ENCODE measurements at places on chromosomes 12 and 14.

DNA sequence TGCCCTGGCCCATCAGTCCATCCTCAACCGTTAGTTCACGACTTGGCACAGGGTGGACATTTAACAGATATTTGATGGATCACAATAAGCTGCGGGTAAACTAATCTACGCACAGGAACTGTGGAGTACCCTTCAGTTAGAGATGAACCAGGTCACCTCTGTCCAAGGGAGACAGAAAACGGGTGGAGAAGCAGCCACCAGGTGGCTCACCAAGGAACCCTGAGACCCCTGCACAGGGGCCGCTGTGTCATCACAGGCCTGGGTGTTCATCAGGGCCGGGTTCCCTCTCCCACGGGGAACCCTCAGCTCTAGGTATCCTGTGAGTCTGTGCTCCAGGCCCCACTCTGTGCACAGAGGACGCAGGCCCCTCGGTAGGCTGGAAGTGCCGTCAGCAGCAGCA lies 122.2 kb downstream of the PIWIL1 start:
- DNase-seq, result no peak

GRCh38 chr12:5470221-5470620 lies 38.3 kb downstream of the NTF3 start:
- no peak for DNase-seq

- peak; percentile 38 for DNase-seq
Observed at GRCh38 chr12:57737467-57738460, 778 bp downstream of the AGAP2 start.

DNA sequence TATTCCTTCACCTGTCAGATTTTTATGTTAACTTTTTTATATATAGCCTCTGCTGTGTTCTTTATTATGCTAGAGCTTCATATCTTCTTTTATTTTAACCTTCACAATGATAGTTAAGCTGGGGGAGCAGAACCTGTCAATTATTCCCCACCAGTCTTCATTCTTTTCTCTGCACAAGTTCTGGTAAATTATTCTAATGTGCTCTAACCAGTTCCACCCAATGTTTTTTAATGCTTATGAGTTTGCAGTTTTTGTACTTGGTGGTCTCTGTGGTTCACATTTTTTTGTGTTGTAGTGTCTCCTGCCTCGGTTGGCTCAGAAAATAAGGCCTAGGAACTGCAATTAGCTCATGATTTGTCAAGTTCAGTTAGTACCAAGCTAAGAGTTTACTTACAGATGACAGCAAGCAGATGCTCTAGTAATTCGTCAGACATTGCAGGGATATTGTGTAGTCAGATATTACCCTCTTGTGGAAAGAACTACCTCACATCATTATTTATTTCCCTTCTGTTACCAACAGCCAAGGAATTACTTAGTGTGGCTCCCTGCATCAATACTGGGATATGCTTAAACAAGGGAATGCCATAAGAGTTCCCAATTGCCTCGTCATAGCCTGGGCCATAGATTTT lies 14.5 kb downstream of the DYRK2 start:
- no peak for DNase-seq

DNA sequence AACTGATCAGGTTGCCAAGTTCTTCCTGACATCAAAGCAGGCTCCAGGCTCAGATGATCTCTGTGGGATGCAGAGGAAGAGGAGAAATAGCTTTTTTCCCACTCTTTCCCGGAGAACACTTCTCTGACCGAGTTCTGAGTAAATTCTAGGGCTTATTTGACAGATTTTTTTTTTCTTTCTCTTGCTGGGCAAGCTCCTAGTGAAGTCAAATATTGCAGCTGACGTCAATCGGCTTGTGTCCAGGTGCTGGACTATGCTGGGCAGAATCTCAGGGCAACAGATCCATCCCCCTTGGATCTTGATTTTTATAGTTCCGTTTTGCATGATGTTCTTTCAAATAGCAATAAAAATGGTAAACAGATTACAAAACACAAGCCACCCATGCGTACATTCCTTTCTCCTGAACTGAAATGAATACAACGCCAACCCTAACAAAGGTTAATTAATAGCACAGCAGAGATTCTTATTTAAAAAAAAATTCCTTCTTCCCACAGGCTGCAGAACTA lies 182.2 kb downstream of the NOVA1 start:
- DNase-seq, result peak; percentile 37

DNA sequence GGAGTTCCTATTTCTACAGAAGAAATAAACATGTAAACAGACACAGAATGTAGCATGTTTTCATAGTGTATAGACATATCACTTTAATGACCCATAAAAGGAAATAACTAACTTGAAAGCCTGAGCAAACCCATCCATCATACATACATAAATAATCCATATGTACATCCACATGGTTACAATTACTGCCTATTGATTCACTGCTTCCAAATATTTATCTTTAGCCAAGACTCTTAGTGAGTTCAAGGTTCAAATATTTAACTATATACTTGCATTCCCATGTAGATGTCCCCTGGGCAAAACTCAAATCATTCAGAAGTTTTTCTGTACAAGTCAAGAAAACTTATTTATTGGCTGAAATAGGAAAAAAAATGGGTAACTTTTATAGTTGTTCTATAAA lies 95.4 kb downstream of the CCER1 start:
- DNase-seq, result no peak

DNA sequence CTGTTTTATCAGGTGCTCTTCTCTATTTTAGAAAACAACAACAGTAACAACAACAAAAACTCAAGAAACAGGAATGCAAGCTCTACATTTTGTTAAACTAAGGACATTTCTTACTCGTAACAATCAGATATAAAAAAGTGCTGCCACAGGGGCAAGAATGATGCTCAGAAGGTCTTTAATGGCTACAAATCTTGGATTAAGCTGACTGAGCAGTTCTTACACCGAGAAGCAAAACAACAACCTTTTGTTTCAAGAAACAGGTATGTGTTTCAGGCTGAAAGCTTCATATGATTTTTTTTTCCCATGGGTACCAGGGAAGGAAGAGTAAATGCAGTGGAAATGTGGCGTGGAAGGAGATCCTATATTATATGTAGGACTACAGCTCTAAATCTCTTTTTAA lies 786.8 kb upstream of the FBXO33 start:
- DNase-seq, result no peak

GRCh38 chr14:49930720-49931119 lies 37.8 kb downstream of the ARF6 start:
- no peak for DNase-seq

- no peak for DNase-seq
Observed at GRCh38 chr12:108341356-108341755, 2.2 kb upstream of the CMKLR1 start.

DNA sequence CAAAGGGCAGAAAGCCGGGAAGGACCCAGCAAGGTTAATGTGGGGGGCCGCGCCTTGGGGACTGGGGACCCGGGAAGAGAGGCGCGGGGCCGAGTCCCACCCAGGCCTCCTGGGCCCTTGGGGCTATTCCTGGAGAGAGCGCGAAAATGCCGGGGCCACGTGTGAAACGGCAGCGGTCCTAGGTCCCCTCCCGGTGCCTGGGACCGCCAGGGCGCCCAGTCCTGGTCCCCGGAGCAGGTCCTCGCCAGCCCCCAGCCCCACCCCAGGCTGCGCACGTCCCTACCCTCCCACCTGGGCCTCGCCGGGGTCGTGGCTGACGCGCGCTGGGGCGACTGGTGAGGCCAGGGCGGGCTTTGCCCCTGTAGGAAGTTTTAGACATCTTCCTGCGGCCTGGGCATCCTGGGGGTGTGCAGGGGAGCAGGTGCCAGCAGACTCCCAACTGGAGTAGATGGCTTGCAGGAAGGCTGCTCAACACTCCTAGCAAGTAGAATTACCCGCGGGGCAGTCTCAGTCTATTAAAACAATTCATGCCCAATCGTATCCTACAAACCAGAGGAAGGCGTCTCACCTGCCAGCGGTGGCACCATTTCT lies 708 bp downstream of the FAR2 start:
- no peak for DNase-seq

GRCh38 chr14:91882369-91882768 lies 15.0 kb upstream of the TC2N start:
- DNase-seq, result no peak

DNA sequence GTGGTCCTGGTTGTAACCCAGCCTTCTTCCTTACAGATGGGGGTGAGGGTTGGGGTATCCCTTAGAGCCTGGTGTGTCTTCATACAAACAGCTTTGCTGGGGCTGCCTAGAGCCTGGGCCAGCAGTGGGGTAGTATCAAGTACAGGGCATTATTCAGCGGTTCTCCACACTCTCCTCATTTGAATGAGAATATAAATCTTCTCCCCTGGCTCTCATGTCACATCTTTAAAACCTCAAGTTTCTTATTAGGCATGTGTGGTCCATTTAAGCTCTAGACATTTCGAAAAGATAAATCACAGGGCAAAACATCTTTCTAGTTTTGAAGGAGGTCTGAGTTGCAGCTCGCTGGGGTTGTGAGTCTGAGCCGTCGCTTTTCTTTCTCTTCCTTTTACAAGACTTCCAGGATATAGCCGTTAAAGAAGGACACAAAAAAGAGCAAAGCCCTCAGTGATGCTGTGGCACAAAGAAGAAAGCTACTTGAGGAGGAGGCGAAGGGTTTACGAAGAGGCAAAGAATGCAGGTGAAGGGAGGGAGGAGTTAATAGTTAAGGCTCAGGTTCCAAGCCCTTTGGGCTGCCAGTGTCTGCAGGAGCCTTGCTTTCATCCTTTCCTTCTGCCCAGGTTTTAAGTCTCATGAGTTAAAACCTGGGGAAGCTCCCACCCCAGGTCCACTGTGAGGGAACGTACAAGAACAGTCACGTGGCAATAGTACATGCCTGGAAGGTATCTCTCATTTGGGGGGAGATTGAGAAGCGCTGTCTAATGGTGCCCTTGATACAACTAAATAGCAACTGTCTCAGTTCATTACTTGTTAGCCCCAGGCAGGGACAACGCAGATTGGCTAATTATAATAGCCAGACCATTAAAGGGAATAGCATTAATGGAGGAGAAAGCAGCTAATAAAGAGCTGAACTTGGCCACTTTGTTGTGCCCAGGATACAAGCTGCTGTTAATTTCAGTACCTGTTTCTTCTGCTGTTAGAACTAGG lies 94.2 kb downstream of the ETV6 start:
- no peak for DNase-seq

DNA sequence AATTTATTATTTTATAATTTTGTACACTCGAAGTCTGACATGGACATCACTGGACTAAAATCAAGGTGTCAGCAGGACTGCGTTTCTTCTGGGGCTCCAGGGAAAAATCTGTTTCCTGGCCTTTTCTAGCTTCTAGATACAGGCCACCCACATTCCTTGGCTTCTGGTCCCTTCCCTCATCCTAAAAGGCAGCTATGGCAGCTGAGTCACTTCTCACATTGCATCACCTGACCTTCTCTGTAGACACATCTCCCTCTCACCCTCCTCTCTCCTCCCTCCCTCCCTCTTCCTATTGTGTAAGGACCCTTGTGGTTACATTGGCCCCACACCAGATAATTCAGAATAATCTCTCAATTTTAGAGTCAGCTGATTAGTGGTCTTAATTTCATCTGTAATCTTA lies 92.4 kb downstream of the RPS6KA5 start:
- DNase-seq, result no peak

DNA sequence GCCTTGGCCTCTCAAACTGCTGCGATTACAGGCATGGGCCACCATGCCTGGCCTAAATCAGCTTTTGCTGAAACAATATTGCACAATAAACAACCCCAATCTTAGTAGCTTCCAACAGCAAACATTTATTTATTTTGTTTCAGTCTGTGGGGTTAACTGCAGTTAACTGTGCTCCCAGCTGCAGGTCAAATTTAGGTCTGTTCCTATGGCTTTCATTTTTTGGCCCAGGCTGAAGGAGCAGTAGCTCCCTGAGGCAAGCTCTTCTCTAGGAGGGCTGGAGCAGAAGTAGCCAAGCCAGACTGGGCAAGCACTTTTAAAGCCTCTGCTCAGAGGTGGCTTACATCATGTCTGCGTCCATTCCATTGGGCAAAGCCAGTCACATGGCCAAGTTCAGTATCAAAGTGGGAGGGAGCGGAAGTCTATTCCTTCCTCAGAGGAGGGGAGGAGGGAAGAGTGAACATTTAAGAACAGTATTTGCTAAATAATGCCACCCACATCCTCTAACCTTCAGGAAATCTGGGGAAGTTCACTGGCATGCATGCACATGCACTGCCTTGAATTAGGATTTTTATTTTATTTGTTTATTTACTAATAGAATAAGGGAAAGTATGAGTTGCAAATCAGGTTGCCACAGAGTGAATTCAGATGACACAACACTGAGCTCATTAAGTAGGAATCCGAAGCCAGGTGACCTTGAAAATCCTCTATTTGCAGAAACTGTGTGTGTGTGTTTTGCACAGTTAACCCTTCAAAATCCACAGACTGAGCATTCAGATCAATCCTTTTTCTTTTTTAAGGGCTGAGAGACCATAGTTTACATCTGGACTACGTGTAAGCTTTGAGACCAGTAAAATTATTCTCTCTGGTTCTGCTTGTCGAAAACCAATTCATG lies 122.0 kb upstream of the SEL1L start:
- DNase-seq, result no peak

DNA sequence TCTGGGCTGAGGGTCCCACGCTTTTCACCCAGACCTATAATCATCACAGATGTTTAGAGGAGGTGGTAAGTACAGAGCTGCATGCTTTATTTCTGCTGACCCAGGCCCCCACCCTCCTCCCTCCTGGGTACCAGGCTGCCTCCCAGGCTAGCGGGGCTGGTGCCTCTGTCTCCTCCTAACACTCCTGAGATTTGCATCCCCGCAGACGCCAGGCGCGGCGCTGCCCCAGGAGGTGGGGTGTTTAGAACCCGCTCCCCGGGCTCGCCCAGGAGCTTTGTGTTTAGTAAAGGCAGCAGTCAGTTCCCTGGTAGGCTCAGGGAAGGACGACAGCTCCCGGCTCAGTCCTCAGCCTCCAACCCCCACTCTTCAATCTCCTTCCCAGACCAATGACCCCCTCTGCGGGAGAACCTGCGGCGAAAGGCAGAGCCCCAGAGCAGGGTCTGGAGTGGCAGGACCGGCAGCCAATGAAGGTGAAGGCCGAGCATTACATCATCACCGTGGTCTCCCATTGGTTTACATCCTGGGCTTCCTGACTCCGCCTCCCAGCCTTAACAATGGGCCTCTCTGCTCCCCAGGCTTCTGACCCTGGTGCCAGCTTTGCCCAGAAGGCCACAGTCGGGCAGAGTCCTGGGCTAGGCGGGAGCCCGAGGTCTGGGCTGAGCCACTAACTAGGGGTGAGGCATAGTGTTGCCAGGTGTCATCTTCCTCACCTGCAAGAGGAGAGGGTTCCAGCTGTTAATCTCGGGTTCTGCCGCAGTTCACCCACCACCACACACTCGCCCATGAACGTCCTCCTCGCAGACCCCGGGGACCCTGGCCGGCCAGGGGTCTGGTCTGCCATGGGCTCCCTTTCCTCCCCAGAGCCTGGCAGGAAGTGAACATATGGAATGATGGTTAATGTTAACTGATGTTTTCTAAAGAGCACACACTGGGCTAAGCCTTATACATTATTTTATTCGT lies 57.5 kb downstream of the CALM1 start:
- peak; percentile 91 for DNase-seq

GRCh38 chr12:4272424-4273272 lies 914 bp upstream of the CCND2 start:
- peak; percentile 55 for DNase-seq

- DNase-seq, result no peak
Observed at GRCh38 chr14:70020352-70021170, 141.3 kb downstream of the SMOC1 start.
